Activated CD8-positive, alpha-beta memory T cell treated with anti-CD3 and anti-CD28 coated beads, Interleukin-2, amount 50 U/mL, for 48 hours (primary cell): ENCODE measurements at places on chromosomes 5 and 9.

DNA sequence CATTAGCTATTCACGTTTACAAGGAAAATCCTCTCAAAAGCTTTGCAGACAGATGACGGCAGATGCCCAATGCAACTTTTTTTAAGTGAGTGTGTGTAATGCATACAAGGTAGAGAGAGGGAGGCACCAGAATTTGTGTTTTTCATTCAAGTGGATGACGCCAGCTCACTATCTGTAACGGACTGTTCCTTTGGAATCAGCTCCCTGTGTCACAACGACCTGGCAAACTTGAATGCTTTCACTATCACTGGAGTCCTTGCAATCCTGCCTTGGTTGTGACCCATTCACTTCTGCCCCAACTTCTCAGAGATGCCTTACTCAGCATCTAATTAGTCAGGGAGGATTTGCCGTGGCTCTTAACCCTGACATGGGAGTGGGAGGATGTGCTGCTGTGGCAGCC lies 148.5 kb downstream of the BNC2 start:
- no peak for DNase-seq

GRCh38 chr5:2300421-2300820 lies 417.7 kb upstream of the IRX4 start:
- no peak for DNase-seq

- DNase-seq, result no peak
Observed at GRCh38 chr9:92480291-92480771, 2.0 kb downstream of the ASPN start.

DNA sequence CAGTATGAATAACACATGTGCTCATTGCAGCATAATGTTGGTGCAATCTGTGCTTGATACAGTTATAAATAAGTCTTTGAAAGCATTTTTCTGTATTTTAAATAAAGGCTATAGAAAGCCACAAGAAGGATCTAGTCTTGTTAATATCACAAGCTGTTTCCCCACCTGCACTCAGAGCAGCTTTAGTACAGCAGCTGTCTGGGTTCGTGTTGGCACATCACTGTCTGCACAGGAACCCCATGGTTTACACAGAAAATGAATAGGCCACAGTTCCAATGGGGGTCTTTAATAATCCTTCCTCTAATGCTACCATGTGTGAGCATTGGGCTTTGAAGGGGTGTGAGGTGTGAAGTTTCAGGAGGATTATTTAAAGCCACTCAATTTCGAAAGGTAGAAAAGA lies 2269.7 kb downstream of the MAT2B start:
- no peak for DNase-seq
